Body of pancreas (tissue), 4 donors: ENCODE measurements at places on chromosomes 16 and 17. TPM values are rescaled to one million over a fixed set of nuclear protein-coding genes. Genes with fewer than 3 reads are reported as not detected.

The ITGAL gene
- 9.2 TPM for total RNA-seq

The STAC2 gene
- total RNA-seq, result not detected

The CFDP1 gene
- total RNA-seq, result 34.0 TPM

The CD300A gene
- total RNA-seq, result 3.1 TPM

The GDPD1 gene
- not detected for total RNA-seq

DNA sequence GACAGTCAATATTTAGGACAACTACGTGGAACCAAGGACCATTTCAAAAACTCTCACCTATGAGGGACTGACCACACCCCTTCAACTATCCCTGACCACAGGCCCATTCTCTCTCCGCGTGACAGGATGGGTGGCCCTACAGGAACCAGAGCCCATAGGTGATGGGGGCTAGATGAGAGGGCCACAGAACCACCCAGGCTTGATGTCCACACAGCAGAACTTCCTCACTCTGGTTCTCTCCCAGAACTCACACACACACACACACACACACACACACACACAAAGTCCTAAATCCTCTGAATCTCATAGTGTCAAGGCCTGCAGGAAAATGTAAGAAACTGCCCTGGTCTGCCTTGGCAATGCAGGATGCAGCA, 1.5 kb downstream of the ZNF319 start:
- H3K27me3 ChIP-seq, result no peaks in the 10 kb centered on the region
- no peak overlapping the region for H3K27ac ChIP-seq
- H3K4me1 ChIP-seq, result peaks cover 36% of the 10 kb centered on the region
- no peak overlapping the region for H3K4me3 ChIP-seq

- no peak overlapping the region for H3K27ac ChIP-seq
- no peaks in the 10 kb centered on the region for H3K4me1 ChIP-seq
- no peaks in the 10 kb centered on the region for H3K36me3 ChIP-seq
- no peaks in the 10 kb centered on the region for H3K27me3 ChIP-seq
- DNase-seq, result no peak
- H3K4me3 ChIP-seq, result no peak overlapping the region
These were observed 113.2 kb downstream of the GSG1L start for GRCh38 chr16:27950206-27950887.

DNA sequence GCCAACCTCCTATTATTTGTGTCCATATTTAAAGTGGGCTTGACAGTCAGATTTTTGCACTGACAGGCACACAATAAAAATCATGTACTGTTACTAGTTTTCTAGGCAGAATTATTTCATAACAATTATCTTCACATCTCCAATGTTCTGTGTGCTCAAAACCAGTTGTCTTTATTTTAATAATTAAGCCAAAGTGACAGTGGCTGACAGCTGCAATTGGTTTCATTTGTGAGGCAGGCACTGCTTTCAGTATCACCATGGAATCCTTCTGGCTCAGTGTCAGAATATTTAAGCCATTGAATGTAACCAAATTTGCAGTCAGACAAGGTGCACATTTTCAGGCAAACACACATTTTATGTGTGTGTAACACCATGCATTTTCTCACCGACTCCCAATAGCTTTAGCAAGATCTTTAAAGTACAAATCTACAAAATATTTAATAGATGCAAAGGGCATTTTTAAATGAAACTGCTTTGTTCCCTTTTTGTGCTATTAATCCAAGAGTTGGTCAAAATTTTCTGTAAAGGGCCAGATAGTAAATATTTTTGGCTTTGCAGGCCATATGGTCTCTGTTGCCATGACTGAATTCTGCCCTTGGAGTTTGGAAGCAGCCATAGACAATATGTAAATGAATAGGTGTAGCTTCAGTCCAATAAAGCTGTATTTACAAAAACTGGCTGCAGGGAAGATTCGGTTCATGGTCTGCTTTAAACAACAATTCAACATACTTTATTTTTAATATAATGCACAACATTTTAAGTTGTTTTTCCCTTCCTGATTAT, 486.0 kb downstream of the KCNJ2 start:
- DNase-seq, result no peak
- H3K27me3 ChIP-seq, result no peaks in the 10 kb centered on the region
- H3K4me1 ChIP-seq, result no peaks in the 10 kb centered on the region
- H3K27ac ChIP-seq, result no peak overlapping the region

GRCh38 chr16:67552476-67552875, 9.8 kb upstream of the CTCF start:
- H3K27me3 ChIP-seq, result no peaks in the 10 kb centered on the region
- peak overlapping the region; percentile 35 for H3K27ac ChIP-seq
- DNase-seq, result peak; percentile 48

DNA sequence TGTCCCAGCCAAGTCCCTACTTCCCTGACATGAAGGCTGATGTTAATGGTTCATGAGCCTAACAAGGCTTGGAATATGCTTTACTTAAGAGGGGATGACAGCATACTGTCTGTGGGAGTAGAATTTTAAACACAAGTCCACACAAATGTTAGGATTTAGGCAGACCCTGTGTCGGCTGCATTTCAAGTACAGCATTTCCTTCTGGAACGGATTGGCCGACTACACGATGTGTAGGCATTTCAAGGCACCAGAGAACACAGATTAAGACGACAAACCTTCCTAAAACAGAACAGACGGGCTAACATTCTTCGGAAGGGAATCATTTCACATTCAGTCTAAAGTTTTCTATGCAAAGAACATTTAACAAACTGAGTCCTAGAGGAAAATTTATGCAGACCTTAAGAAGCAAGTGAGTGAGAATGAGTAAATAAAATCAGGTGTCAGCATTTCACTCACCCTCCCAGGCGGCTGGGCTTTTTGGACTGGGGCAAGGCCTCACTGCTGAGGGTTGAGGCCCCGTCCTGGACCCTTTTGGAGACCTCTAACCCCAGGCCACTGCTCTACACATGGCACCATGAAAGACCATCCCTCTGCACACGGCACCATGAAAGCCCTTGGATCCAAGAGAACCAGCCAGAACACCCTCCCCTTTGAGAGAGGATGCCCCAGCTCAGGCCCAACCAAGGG, 67.5 kb downstream of the SMPD3 start:
- H3K36me3 ChIP-seq, result no peaks in the 10 kb centered on the region
- no peak overlapping the region for H3K27ac ChIP-seq
- H3K27me3 ChIP-seq, result no peaks in the 10 kb centered on the region
- H3K4me1 ChIP-seq, result no peaks in the 10 kb centered on the region
- no peak overlapping the region for H3K4me3 ChIP-seq

DNA sequence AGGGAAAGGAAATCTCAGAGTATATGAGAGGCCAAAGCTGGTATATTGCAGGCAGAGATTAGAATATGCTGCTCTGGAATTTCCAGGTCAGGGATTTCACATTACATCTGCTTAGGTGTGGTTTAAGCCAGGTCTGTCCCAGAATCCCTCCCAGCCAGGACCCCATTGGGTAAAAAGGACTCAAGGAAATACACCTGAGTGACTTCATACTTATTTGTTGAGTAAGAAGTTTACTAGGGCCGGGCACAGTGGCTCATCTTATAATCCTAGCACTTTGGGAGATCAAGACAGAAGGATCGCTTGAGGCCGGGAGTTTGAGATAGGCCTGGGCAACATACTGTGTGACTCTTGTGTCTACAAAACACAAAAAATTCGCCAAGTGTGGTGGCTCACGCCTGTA, 7.2 kb downstream of the PIPOX start:
- H3K27me3 ChIP-seq, result no peaks in the 10 kb centered on the region
- no peaks in the 10 kb centered on the region for H3K36me3 ChIP-seq
- H3K27ac ChIP-seq, result no peak overlapping the region
- H3K4me1 ChIP-seq, result no peaks in the 10 kb centered on the region

DNA sequence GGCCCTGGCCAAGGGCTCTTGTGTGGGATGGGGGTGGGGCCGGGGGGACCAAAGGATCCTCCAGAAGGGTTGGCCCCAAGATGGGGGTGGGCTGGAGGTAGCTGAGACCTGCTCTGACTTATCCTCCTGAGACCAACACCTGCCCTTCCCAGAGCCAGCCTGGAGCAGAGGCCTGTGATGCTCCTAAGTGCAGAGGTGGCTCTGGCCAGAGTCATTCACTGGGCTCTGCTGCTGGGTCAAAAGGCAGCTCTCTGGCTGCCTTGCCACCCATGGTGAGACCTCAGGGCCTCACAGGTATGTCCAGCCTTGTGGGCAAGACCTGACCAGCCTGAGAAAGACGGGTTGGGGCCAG, 393 bp downstream of the SERPINF2 start:
- no peaks in the 10 kb centered on the region for H3K4me1 ChIP-seq
- H3K36me3 ChIP-seq, result no peaks in the 10 kb centered on the region
- H3K4me3 ChIP-seq, result no peak overlapping the region
- H3K27ac ChIP-seq, result no peak overlapping the region

GRCh38 chr16:11605891-11606290, 19.2 kb upstream of the LITAF start:
- H3K27ac ChIP-seq, result no peak overlapping the region
- H3K4me1 ChIP-seq, result no peaks in the 10 kb centered on the region

DNA sequence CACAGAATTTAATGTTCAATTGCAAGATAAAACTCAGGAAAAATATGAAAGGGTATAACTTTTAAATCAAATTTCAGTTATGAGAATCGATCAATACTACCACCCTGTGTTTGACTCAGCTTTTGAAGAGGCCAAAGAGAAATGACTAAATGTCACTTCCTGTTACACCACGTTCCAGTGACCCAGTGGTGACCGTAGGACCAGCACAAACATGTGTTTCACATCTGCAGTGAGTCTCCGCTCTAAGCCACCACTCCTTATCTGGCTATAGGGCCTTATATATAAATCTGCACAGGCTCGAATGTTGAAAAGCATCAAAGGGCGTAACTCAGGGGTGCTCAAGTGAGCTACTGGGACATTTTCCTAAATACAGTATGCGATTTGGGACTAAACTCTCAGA, 36.1 kb downstream of the CYB5D2 start:
- no peak overlapping the region for H3K4me3 ChIP-seq
- no peak for DNase-seq
- no peaks in the 10 kb centered on the region for H3K4me1 ChIP-seq
- H3K27me3 ChIP-seq, result no peaks in the 10 kb centered on the region
- H3K27ac ChIP-seq, result no peak overlapping the region
- H3K36me3 ChIP-seq, result peaks cover 5% of the 10 kb centered on the region

- H3K4me1 ChIP-seq, result peaks cover 19% of the 10 kb centered on the region
- no peak for DNase-seq
- H3K27me3 ChIP-seq, result no peaks in the 10 kb centered on the region
These were observed 985 bp downstream of the SGSM2 start for GRCh38 chr17:2338315-2338657.

DNA sequence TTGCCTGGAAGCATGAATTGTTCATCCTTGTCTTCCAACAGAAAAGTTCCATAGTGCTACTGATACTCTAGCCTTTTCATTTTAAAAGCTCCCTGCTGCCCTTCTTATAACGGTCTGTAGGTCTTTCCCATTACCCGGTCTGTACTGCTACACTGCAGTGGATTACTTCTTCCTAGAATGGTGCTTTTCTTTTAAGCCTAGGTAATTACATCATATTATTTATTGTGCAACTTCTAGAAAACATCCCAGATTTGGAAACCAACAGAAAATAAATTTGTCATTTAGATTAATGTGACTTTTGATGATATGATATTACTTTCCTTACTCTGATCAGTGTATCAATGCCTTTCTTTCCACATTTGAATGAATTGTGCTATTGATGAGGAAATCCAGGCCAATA, 199.4 kb downstream of the TANC2 start:
- no peak for DNase-seq
- no peaks in the 10 kb centered on the region for H3K27me3 ChIP-seq
- no peak overlapping the region for H3K4me3 ChIP-seq
- no peaks in the 10 kb centered on the region for H3K36me3 ChIP-seq
- H3K4me1 ChIP-seq, result no peaks in the 10 kb centered on the region

DNA sequence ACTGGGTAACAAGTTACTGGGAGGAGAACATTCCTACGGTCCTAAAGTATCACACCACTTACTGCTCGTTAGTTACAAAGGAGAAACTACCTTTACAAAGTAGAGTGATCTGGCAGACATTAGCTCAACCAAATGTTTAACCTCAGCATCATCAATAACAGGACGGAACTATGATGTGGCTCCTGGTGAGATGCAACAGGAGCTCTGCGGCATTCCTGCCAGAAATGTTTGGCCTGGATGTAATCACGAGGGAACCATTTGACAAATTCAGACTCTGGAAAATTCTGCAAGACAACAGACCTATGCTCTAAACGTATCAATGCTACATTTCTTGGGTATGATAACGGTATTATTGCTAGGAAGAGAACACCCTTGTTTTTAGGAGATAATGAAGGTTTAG, 80.4 kb downstream of the MRM3 start:
- H3K4me1 ChIP-seq, result peaks cover 16% of the 10 kb centered on the region
- H3K27ac ChIP-seq, result no peak overlapping the region
- H3K36me3 ChIP-seq, result no peaks in the 10 kb centered on the region
- DNase-seq, result no peak
- H3K27me3 ChIP-seq, result no peaks in the 10 kb centered on the region
